ENCODE measurements at places on chromosomes 3 and 15.

DNA sequence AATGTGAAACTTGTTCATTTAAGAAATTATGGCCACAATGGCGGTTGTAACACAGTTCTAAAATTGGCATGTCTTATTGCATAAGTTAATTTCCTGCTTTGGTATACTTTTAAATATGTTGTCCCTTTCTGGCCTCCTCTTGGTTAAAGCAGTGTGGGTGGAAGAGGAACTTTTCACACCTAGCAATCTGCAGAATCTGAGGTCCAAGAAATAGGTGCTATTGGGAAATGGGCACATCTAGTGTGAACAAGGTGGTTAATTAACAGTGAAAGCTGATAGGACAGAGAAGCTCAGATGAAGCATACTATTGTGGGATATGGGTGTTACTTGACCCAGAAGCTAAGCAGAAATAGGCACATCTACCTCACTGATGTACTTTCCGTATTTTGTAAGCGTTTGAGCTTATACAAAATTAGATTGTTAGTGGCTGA is 10.6 kb downstream of the CMC1 start:
- DNase-seq = no peak

DNA sequence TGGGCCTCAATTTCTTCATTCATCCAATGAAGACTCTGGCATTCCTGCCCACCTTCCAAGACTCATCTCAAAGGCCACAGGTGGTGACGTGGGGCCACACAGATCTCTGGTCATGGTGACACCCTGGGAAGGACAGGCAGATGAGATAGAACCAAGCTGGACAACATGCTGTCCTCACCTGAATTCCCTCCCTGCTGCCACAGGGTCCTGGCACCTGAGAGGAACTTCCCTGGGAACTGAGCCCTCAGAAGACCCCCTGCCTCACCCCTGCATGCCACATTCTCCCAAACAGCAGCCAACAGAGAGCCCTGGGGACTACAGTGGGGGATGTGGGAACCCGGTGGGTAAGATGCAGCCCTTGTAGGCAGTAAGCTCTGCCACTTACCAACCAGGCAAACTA is 10.7 kb downstream of the KLF15 start:
- no peak for DNase-seq

GRCh38 chr3:72077473-72078259 is 292.7 kb upstream of the PROK2 start:
- no peak for DNase-seq

DNA sequence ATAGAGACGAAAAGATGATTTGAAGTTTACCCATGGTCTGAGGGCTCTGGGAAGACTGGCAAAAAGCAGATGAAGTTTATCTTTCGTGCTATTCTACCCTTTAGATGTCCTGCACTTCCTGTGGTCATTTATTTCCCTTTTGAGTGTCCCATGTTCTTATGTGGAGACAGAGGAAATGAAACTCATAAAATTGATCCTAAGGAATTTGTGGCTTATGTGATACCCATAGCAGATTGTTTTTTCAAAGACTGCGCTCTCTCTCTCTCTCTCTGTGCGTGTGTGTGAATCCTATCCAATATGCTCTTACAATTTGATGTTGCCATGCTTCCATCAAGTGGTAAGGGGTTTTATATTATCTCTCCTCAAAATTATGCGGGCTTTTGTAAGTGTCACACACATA is 607.5 kb upstream of the DPPA4 start:
- no peak for DNase-seq

Measured in glutamatergic neuron (in vitro differentiated cells).